ENCODE measurements at places on chromosomes 5 and 9.
A peak's percentile ranks its signal among the peaks of the same experiment; 100 is the strongest.

GRCh38 chr5:80161165-80161564 is 94.7 kb downstream of the SERINC5 start:
- DNase-seq: no peak

GRCh38 chr9:108185613-108186012 is 670.2 kb downstream of the ACTL7B start:
- DNase-seq: no peak

GRCh38 chr9:93860694-93861658 is 94.2 kb downstream of the BARX1 start:
- no peak for DNase-seq

GRCh38 chr9:111978616-111979015 is 82.0 kb downstream of the UGCG start:
- DNase-seq: no peak

DNA sequence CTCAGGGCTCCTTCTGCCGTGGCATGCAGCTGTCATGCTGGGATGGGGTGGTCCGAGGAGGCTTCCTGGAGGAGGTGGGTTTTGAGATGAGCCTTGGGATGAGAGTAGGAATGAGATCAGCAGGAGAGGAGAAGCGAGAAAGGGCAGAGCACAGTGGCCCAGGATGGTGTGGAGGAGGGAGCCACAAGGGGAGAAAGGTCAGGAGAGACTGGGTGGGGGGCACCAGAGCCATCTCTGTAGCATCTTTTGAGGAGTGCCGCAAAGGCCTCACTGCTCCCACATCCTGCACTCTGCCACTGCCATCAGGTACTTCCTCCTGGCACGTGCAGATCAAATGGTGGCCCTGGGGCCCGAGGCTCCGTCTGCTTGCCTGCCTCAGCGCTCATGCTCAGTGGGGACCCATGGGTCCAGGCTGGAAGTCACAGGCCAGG is 150.2 kb downstream of the MACROH2A1 start:
- no peak for DNase-seq

DNA sequence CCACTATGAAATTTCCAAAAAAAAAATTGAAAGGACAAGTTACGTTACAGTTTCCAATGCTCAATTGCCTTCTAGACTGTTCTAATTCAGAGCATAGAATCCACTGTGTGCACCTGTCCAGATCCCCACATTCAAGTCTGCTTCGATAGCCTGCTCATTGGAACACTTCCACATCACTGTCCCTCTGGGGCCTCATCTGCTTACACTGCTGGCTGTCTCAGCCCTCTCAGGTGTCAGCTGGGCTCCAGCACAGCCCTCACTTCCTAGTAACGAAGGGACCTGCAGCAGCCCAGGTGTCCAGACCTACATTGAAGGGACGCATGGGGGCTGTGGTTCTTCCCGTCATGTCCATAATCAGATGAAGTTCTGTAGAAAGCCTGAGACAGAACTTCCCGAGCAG is 94.3 kb upstream of the EMB start:
- DNase-seq: no peak

- no peak for DNase-seq
Measured at GRCh38 chr9:84270847-84271530, 69.6 kb downstream of the SLC28A3 start.

GRCh38 chr5:157186309-157187045 is 5.8 kb downstream of the ITK start:
- DNase-seq: no peak

DNA sequence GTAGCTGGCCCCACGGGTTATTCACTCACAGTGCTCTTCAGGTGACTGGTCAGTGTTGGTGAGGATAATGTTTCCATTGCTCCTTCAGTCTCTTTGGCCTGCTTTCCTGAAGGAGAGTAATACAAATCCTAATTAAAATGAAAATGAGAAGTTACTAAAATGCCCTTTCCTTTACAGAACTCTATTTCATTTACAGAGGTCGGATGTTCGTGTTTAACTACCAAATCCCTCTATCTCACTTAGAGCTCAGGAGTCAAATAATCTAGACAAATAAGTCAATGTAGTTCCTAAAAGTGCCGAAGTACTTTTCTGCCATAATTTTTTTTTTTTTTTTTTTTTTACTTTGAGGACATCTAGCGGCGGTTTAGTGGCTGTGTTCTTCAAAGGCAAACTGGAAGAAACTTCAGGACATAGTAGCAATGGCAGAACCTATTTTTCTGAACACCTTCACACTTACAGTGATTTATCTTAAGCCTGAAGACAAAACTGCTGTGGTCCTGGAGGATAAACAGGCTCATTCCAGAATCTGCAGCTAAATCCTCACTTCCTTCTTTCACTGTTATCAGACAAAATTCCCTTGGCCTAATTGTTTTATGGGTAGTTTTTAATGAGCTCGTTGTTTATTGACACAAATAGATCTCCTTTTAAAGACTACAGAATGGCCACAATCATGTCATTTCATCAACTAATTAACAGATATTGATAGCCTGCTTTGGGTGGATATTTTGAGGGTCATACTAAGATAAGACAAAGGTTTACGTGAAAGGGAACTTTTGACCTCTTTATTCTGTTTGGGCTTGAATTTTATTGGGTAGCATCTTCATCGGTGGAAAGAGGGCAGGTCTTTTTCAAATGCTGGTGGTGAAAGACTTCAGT is 207.6 kb upstream of the DMRTA1 start:
- no peak for DNase-seq

- no peak for DNase-seq
Measured at GRCh38 chr5:69052181-69052580, 41.6 kb upstream of the SLC30A5 start.

- DNase-seq: no peak
Measured at GRCh38 chr5:157288405-157289163, 22.7 kb downstream of the CYFIP2 start.

DNA sequence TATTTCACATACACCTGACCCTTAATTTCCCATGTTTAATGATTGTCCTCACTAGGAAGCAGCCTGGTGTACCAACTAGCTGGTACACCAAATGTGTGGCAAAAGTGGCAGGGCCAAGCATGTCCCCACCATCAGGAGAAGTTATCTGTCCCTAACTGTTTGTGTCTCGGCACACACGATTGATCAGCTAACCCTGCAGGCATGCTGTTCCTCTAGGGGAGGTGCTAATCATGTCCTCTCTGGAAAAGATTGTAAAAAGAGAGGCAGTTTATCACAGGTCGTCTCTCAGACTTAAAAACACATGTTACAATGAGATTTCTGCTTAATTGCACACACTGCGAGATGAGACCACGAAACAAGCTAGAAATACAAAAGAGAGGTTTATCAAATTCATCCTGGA is 342.7 kb downstream of the DIRAS2 start:
- no peak for DNase-seq

DNA sequence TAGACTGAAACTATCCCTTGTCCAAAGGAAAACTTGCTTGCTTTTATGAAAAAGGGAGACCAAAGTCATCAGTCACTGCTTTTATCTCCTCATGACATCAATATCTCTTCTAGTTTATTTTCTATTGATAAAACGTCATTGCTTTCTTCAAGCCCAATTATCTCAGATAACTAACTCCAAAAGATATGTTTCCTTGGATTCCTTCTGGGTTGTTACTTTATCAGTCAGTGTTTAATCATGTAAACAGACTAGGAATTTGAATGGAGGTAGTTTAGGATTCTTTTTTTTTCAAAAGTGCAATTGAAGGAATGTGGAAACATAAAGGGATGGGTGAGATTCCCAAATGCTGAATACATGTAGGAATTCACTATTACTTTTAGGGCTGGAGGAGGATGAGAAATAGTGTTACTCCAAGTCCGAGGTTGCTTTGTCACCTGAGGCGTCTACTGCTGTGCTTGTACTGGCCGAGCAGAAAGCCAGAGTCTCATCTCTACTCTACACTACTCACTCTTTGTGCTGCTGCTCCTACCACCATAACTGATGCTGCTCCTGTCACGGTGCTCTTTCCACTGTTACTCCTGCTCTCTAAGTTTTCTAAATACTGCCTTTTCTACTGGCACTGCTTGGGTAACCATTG is 1697.1 kb upstream of the NUDT12 start:
- no peak for DNase-seq

DNA sequence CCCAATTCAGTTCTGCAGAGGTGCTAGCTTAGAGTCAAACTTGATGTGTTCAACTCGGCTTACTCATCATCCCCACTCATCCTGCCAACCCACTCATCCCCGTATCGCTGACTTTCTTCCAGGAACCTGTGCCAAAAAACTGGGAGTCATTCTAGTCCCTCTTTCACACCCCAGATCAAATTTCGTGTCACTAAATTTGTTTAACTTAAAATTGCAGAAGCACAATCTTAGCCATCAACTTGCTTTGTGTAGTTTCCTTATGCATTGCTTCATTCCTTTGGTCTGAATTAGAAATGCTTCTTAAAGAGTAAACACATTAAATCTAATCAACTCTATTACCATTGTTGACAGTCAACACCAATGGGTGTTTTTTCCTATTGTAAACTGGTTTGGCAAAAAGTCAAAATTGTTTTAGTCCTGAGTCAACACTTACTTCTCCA is 162.4 kb downstream of the TTC39B start:
- no peak for DNase-seq

DNA sequence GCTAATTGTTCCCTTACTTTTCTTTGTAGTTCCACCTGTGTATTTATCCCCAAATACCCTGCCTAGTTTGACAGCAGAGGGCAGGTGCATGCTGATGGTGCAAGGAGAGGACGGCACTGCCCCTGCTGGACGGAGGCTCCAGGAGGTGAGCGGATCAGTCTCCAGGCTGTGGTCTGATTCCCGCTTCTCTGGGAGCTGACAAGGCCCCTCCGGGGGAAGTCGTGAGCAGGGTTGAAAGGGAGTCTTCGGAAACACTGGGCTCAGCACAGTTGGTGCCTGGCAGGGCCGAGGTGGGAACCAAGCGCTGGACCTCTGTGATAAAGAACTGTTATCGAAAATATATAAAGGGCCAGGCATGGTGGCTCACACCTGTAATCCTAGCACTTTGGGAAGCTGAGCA is 52.9 kb downstream of the RASGEF1C start:
- no peak for DNase-seq

DNA sequence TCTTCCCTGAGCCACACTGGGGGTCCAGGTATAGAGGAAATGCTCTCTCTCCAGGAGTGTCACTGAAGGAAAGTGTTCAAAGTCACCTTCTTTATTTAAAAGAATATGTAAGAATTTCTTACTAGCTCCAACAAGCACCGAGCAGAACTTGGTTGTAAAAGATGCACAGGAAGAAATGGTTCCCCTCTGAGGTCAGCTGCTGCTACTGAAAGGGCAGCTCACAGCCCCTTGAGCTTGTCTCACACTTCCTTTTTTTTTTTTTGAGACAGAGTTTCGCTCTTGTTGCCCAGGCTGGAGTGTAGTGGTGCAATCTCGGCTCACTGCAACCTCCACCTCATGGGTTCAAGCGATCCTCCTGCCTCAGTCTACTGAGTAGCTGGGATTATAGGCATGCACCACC is 77.2 kb downstream of the PRRT1B start:
- no peak for DNase-seq

DNA sequence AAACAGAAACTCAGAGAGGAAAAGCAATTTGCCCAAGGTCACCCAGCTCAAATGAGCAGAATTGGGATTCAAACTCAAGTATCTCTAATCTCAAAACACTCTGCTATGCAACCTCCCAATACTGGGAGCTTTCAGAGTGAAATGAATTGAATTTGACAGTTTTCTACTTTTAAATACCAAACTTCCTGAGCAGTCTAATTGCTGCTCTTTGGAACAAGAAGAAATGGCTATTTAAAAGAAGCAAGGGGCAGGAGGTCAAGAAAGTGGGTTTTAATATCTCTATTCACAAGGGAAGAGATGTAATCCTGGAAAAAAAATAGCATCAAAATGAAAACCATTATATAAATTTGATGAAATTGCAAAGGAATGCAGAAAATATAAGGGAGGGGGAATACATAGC is 142.6 kb downstream of the INSYN2B start:
- DNase-seq: no peak

DNA sequence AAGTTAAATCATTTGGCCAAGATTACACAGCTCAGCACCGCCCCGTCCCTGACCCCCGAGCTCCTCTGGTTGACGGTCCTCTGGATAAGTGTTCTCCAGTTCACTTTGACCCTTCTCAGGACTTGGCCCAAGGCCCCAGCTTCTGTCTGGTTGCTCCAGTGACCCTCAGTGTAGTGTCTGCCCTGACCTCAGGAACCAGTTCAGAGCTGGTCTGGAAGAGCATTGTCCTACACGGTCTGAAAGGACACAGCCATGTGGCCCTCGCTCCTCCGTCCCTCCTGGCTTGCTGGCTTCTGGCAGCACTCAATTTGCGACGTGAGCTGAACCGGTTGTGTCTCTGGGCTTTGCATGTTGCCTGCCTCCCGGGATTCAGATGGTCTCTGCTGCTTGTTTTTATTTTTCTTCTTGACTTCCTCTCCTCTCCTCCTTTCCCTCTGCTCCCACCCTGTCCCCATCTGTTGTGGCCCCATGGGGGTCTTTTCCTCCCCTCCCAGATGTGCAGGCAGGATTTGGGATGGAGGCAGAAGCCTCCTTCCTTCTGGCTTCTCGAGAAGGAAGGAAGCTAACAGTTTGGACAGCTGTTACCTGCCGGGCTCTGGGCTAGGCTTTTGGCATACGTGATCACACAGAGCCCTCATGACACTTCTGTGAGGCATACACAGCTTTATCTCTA is 72.0 kb downstream of the PPARGC1B start:
- DNase-seq: no peak

DNA sequence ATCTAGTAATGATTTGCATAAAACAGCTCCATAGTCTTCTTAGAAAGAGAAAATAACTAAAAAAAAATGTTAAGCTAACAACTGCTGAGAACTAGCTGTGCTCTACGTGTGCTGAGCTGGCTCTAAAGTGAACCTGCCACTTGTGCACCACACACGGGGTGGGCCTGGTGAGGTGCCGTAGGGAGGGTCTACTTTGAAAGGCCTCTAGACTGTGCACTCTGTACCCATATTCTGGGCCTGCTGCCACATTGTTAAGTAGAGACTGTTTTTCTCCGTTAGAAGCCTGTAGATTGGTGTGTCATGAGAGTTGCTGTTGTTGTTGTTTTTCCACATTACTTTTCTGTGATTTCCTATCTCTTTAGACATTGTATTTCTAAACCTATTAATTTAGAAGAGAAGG is 93.9 kb downstream of the CD180 start:
- DNase-seq: no peak

- DNase-seq: no peak
Measured at GRCh38 chr5:100902440-100903038, 543 bp downstream of the ST8SIA4 start.

GRCh38 chr9:7653262-7653661 is 146.3 kb downstream of the DMAC1 start:
- peak; percentile 29 for DNase-seq

GRCh38 chr9:73640971-73641370 is 489.3 kb downstream of the ANXA1 start:
- no peak for DNase-seq

- no peak for DNase-seq
Measured at GRCh38 chr5:8686707-8687106, 817.8 kb downstream of the MTRR start.

- DNase-seq: no peak
Measured at GRCh38 chr9:116959809-116960208, 272.7 kb downstream of the TRIM32 start.

- DNase-seq: no peak
Measured at GRCh38 chr5:158715592-158715991, 384.1 kb downstream of the EBF1 start.

GRCh38 chr9:115211413-115212124 is 93.6 kb upstream of the TNC start:
- DNase-seq: no peak
